ENCODE measurements at places on chromosomes 6 and 20. TPM values are rescaled to one million over a fixed set of nuclear protein-coding genes. Genes with fewer than 3 reads are reported as not detected.
A peak's percentile ranks its signal among the peaks of the same experiment; 100 is the strongest.

DNA sequence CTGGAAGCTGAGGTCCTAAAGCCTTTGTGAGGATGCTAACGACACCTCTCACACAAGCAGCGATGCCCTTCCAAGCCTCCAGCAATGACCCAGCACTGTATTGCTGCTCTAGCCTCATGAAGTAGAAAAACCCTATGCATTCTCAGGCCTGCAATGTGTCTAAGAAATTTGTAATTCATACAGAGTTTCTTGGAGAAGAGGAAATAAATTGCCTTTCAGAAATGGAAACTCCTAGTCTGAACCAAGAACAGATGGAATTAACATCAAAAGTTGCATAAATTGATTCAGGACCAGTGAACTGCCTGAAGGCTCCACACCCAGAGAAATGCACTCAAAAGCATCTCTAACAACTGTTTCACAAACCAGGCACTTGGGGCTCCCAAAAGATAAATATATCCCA, 353.6 kb downstream of the ADGRB3 start:
- no peak for DNase-seq

The THEMIS gene
- not detected for polyA plus RNA-seq

DNA sequence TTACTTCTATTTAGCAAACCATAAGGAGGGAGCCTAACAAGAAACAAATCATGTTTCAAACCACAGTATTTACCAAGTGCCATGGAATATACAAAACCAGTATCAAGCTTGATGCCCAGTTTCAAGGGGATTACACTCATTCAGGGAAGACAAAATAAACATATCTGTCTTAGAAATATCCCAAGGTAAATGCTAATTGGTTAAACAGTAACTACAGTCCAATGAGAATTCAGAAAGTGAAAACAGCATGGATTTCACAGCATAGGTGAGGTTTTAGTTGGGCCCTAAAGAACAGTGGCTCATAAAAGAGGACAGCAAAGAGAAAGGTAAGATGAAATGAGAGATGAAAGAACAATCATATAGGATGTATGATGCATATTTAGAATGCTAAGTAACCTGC, 110.3 kb downstream of the CHD6 start:
- no peak for DNase-seq

- DNase-seq: no peak
Measured at GRCh38 chr6:84501315-84501714, 263.1 kb downstream of the TBX18 start.

DNA sequence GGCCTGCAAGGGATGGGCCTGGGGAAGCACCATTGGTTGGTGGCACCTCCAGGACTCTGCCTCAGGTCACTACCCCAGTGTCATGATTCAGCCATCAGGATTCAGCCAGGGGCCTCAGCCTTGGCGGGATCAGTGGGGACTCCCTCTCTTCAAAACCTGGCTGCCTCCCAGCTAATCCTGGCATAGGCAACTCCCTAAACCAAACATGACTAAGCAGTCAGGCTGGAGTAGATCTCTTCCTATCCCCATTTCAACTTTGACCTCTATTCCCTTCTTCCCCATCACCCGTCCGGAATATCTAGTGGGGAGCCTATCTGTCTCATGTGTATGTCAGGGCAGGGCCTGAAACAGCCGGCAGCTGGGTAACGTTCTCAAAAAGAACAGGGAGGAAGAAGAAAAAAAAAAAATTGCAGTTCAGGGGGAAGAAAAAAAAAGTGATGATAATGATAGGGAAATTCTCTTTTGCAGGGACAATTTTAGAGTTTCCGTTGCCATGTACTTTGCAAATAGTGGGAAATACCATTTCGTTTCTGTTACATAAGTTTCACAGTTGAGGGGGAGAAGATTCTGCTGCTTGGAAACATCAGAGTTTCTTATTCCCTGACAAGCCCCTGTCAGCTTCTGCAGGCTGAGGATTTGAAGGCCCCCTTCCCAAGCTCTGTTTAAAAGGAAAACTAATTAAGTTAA, 4.1 kb upstream of the PREX1 start:
- peak; percentile 81 for DNase-seq

The ADAT2 gene
- 1.6 TPM for polyA plus RNA-seq

- no peak for DNase-seq
Measured at GRCh38 chr6:37284781-37285180, 26.8 kb upstream of the TMEM217 start.

The RRAGD gene
- 57.2 TPM for polyA plus RNA-seq

The RSPO3 gene
- 1.3 TPM for polyA plus RNA-seq

The SMOC2 gene
- 16.7 TPM for polyA plus RNA-seq

The CST2 gene
- not detected for polyA plus RNA-seq

DNA sequence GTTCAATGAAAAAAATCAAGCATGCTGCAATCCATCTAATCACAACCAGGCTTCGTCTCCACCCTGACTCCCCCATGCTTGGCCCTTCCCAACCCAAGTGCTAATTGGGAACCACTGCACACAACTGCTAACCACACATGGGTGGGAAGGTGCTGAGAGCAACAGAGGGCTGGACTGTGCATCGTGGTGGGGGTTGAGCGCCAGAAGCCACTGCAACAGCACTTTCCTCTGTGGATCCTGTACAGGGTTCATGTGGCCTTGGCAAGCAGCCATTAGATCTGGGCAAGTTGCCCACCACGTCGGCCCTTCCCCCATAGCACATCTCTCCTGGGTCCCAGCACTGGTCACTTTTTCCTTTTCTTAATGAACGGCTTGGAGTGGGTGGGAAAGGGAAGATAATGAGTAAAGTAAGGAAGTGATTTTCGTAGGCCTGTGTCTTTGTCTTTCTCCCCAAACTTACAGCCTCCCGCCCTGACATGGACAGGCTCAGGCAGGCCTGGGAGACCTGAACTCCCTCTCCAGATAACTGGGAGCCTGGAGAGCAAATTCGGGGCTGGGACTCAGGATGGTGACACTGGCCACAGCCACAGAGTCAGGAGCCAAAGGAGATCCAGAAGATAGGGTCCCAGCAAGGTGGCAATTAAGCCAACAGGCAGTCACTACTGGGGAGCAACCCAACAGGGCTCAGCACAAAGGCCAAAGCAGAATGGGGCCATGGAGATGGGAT, 34.4 kb upstream of the MRPS10 start:
- DNase-seq: peak; percentile 78
